Stimulated activated CD4-positive, alpha-beta T cell treated with anti-CD3 and anti-CD28 coated beads, Interleukin-12 subunit alpha, Interleukin-12 subunit beta, amount 100 ng/mL, for 24 hours (primary cell): ENCODE measurements at places on chromosomes 2 and 18.

DNA sequence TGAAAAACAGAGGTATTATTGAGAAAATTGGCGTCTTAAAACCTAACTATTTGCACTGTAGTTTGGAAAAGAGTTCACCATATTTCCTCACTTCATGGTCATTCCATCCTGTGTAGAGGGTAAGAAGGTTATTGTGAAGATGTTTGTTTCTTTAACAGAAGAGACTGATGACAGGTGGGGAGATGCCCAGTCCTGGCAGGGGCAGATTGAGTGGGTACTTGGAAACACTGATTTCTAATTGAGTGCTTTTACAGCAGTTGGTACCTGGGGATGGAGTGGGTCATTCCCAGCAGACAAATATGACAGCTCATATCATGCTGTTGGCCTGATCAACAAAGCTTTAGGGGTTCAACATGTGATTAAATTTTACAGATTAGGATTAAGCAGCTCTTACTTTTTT lies 67.5 kb downstream of the MYOM1 start:
- DNase-seq = no peak

DNA sequence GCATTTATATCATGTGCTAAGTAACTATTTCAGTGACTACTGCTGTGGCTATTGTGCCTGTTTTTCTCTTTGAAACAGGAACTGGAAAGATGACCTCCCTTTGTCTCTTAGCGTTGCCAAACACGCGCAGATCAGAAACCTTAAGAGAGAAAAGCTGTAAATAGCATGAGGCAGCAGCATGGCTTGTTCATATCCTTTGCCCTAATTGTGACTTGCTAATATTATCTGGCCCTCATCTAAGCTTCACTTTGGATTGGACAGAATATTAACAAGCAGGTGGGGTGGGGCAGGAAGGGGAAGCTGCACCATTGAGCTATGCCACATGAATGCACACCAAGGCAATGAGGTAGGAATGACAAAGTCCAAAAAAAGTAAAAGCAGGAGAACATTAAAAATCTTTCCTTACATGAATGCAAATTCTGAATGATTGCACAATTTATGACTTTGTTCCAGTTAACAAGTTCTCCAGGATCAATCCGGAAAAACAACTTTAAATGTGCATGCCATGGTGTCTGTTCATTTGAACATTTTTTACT lies 128.4 kb downstream of the IRS1 start:
- no peak for DNase-seq

DNA sequence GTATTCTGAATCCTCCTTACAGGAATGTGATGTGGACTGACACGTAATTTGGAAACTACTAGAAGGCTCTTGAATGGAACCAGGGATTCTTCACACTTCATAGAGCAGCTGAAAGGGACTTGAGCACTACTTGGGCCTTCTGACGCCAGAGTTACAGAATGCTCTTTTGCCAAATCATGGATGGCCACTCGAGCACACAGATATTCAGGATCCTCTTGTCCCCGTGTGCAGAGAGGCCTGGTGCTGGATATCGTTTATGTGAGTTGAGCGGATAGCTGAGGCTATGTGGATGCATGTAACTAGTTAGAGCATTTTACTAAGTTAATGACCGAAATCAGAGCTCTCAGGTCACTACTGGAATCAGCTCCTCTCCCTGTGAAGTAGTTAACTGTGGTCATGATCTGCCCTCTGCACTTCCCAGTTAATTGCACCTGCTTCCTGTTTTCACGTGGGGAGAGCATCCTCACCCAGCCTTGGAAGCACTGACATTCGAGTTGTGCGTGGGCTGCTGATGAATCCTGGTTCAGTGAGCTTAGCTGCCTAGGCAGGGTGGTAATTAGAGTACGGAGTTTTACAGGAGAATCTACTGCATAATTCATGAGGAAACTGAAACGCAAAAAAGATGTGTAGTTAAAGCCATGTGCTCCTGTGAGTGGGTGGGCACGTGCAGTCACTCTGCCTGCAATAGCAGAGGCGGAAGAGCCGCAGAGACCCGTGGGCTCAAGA lies 5.2 kb upstream of the TPO start:
- no peak for DNase-seq

DNA sequence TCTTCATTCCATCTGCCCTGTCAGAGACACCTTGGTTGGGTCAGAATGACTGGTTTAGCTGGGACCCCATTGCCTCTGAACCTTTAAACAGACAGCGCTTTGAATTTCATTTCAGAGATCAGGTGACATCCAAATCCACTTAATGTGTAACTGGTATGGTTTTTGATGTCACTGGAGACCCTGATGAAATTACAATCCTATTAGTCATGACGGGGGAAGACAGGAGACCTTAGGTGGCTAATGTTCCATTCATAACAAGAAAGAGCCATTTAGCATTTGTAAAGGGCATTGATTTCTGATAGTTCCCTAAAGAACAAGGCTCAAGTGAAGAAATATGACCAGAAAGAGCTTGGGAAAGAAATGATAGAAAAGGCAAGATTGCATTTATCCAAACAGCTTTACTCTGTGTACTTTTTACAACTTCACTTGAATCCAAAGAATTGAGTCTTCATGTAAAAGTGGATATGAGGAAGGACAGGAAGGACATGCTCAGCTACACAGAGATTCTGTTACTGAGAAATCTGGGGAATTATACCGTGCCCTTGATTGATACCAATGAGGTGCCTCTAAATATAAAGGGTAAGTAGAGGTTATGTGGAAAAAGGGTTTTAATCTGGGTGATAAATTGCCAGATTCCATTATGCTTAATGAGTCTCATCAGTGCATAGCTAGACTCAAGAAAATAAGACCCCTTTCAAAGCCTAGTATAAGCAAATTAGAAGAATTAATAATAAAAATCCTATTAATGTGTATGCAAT lies 198.2 kb downstream of the NCKAP5 start:
- no peak for DNase-seq

- DNase-seq = no peak
Measured at GRCh38 chr2:130728007-130728454, 839 bp upstream of the GPR148 start.

DNA sequence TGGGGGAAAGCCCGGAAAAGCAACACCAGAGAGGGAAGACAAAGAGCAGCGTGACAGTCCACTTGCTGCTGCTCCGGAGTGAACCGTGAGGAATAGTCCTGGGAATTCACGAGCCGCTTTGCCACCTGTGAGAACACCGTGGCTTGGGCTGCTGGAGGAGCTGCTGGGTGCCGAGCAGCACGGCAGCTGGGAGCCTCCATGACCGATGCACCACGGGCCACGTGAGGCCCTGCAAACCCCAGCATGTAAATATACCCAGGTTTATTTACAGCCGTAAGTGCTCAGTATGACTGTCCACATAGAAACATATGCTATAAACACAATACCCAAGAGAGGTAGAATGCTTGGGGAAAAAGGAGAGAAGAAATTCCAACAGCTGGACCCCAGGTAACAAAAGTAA lies 65.1 kb downstream of the SMIM21 start:
- DNase-seq = no peak

GRCh38 chr2:164061129-164061746 lies 325.4 kb upstream of the FIGN start:
- no peak for DNase-seq

- DNase-seq = no peak
Measured at GRCh38 chr2:50956886-50957285, 75.0 kb downstream of the NRXN1 start.

DNA sequence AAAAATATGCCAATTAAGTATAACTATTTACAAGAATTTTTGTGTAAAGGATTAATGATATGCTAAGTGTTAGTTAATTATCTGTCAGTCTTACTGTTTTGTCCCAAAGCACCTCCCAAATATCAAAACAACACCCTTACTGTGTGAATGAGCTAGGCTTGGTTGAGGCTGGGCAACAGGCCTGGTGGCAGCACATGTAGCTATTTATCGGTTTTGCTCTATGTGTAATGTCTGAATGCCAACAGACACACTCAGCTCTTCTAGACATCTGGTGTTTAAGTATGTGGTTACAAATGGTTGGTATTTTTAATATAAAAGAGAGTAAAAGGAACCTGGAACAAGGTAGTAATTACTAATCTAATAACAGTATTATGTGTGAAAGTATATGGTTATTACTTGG lies 175.3 kb downstream of the RAB3GAP1 start:
- DNase-seq = no peak

GRCh38 chr2:122469147-122469546 lies 713.7 kb downstream of the TSN start:
- DNase-seq = no peak

GRCh38 chr2:45683292-45683691 lies 31.8 kb downstream of the PRKCE start:
- DNase-seq = no peak

DNA sequence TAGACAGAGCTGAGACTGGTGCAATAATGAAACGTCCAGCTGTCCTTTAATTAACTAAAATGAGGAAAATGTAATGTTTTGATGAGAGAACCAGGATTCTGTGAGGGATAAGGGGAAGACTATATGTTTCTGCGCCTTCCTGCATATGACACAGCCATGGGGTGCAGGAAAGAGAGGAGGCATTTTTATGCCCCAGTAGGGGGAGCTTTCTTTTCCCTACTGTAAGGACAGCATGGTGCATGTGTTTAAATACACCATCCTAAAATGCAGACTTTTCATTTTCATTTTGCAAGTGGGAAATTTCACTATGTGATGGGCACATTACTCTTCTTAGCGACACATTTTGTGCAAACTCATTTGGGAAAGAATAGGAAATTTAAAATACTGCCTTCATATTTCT lies 446.1 kb downstream of the ARHGAP15 start:
- no peak for DNase-seq

GRCh38 chr2:106356291-106356690 lies 111.9 kb downstream of the RGPD3 start:
- DNase-seq = no peak

DNA sequence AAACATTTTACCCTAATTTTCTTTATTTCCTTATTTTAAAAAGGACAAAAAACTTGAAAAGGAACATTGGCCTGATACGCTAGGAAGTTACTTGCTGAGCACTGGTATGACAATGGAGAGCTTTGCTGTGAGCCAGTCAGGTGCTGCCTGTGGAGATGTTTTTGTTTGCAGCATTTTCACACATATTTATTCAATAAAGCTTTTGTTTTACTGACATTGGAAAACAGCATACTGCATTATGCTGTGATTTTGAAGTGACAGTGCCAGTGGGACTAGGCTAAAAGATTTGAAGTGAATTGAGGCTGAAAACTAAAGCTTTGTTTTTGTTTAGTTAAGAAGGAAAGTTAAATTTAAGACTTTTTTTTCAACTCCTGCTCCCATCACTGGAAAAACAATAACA lies 470.7 kb upstream of the ZEB2 start:
- no peak for DNase-seq

DNA sequence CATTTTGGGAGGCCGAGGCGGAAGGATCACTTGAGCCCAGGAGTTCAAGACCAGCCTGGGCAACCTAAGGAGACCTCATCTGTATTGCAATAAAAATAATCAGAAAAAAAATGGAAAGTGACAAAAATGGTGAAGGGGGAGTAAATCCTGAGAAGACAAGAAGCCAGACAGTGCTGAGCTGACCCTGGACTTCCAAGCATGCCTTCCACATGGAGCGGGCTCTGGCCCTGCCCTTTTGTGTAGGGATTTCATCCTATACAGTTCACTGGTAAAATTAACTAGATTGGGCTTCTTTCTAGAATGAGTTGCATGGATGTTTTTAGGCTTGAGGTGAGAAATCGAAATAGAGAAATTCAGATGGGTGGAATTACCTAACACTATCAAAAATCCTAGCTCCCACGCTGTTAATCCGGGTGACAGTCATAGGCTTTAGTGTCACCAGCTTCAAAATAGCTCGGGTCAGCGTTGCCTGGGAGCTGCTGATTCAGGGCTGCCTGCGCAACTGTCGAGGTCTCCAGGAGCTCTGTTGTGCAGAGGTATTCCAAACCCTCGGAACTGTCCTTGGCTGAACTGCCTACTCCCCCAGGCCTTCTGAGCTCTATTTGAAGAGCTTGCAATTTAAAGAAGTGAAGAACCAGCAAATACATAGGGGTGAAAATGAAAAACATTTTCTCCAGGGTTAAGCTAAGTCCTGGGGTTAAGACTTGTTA lies 21.5 kb upstream of the ZNF532 start:
- DNase-seq = no peak

GRCh38 chr2:198517976-198518375 lies 713.6 kb downstream of the PLCL1 start:
- no peak for DNase-seq
